ENCODE measurements at places on chromosomes 16 and 17.

GRCh38 chr17:8470447-8471047 lies 34.9 kb downstream of the NDEL1 start:
- DNase-seq = no peak

DNA sequence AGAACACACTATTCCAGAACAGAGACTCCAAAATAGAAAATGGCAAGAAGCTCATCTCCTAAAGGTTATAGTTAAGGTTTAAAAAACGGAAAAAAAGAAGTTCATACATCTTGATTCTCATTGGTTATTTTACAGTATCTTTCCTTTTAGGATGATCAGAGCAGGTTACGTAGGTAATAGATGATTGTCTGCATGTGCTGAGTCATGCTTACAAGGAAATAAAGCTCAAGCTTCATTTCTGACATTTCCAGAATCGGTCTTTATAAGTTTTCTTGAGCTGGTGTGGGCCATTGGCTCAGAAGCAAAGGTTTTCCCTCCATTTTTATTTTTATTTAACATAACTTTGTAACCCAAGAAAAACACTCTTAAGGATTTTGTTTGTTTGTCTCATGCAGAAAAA lies 1030.3 kb upstream of the CDH8 start:
- DNase-seq = no peak

- no peak for DNase-seq
Measured at GRCh38 chr16:56936950-56937349, 5.0 kb downstream of the HERPUD1 start.

DNA sequence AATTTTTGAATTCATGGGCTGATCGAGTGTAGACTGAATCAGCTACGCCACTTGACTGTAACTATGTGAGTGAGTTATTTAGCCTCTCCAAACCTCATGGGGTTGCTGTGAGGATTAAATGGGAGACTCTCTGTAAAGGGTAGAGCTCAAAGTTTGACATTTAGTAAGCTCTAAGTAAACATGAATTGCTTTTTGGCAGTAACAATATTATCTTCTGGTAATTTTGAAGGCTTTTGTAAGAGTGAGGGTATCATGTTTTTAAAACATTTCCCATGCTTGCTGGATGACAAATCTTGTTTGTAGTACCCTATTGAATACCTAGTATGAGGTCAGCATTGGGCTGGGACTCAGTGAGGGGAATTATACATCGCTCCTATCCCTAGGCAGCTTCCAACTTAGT lies 35.3 kb downstream of the MRTFB start:
- no peak for DNase-seq

DNA sequence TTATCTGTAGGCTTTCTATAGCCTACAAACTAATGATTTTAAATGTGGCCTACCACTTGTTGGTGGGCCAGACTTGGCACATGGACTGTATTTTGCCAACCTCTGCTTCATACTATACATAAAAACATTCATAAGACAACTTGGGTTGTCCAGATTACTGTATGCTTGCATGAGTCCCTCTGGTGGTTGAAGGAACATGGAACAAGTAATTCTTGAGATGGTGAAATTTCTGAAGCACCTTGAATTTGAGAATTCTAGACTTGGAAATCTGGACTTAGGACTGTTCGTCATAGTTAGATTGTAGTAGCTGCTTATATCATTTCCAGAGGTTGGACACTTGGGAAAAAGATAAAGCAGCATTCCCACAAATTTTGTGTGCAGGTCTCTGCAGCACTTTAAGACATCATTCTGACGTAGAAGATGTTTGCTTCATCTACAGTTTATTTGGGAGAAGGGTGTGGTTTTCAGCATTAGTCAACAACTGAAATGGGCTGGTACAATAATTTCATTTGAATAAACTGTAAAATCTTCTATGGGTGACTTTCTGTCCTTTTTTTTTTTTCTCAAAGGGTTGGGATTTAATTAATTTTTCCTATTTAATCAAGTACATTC lies 31.2 kb downstream of the NFATC3 start:
- no peak for DNase-seq

- DNase-seq = no peak
Measured at GRCh38 chr17:75001915-75002843, 10.3 kb upstream of the MRPL58 start.

DNA sequence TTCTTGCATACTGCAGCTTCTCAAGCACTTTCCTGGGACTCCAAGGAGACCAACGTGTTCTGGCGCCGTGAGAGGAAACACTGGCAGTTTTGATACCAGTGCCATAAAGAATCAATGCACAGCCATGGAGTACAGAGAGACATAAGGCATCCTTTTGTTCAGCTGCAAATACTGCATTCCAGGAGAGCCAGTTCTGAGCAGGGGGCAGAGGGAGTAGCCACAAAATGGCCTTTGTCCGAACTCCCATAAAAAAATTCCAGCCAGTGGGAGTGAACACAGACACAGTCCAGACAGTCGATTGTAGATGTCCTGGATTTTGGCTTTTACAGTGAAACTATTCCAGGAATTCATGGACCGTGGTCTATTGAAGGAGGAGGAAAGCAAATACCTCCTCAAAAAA lies 36.2 kb upstream of the TEKT3 start:
- DNase-seq = no peak
